ENCODE measurements at places on chromosomes 5 and 9.

GRCh38 chr9:17878810-17879370 is 300.0 kb downstream of the SH3GL2 start:
- peak; percentile 8 for DNase-seq

- DNase-seq = no peak
Measured at GRCh38 chr9:11443631-11444030, 830.8 kb upstream of the PTPRD start.

GRCh38 chr9:8651846-8652215 is 852.3 kb upstream of the DMAC1 start:
- DNase-seq = no peak

DNA sequence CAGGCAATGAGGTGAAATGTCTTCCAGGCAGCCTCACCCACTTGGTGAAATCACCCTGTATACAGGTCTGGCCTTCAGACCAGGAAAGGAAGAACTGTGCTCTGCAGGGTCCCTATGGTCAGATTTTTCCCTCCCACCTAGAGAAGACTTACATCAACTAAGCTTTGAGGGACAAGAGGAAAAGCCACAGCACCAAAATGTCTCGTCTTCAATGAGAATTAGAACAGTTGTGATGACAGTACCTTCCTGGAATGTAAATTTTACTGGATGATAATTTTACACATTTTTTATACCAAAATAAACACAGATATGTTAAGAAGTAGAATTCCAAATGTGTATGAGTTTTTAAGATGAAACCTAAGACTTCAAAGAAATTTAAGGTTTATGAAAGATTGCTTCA is 283.9 kb downstream of the SPOCK1 start:
- no peak for DNase-seq

- DNase-seq = no peak
Measured at GRCh38 chr9:36461323-36461722, 61.3 kb upstream of the RNF38 start.

- DNase-seq = peak; percentile 80
Measured at GRCh38 chr5:75335952-75336614, 937 bp upstream of the HMGCR start.

DNA sequence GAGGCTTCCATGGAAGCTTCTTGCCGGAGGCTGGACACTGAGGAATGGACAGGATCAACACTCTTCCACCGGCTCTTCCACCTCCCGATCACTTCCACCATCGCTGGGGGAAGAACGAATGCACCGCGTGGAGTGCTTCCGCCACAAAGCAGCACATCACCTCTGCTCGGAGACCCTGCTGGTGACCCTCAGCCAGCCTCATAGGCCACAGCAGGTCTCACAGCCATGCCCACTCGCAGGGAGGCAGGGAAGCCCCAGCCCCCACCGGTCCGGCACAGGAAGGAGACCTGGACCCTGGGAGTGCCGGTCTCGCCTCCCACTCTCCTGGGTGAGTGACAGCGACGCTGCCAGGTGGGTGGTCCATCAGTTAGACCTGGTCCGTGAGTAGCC is 4.7 kb downstream of the MRPL36 start:
- no peak for DNase-seq

GRCh38 chr9:126471084-126471624 is 142.6 kb upstream of the LMX1B start:
- no peak for DNase-seq

- no peak for DNase-seq
Measured at GRCh38 chr5:143213231-143213850, 190.1 kb downstream of the NR3C1 start.

GRCh38 chr9:132584601-132585560 is 2.5 kb downstream of the BARHL1 start:
- DNase-seq = no peak

- no peak for DNase-seq
Measured at GRCh38 chr9:129422843-129423192, 198.1 kb downstream of the C9orf50 start.

- no peak for DNase-seq
Measured at GRCh38 chr5:31577438-31577837, 45.3 kb downstream of the C5orf22 start.

DNA sequence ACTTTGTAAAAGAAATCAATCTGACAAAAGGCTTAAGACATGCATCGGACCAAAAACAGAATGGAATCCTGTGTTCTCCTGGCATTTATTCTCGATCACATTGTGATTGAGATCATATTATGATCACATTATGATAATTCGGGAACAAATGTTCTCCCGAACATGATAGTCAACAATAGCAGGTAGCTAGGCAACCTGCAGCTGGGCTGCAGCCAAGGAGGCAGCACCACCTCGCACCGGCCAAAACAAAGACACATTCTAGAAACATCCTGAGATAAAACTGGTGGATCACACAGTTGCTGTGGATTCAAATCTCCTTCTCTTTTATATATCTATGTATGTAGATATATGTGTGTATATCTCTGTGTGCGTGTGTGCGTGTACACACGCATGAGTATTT is 480.6 kb upstream of the CYLC2 start:
- DNase-seq = peak; percentile 33

- no peak for DNase-seq
Measured at GRCh38 chr5:134792286-134792685, 33.7 kb downstream of the DDX46 start.

DNA sequence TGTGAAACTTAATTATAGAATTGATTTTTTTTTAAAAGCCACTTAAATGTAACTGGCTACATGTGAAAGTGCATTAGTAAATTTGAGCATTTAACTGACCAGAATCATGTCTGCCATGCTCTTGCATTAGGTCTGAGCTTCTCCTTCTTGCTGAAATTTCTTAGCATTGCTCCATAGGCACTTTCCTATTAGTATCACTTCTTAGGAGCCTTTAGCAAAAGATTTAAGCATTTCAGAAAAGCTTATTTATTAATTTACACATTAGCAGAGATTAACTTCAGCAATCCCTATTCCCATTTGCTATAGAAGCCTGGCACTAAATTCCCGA is 211.0 kb downstream of the SNX18 start:
- DNase-seq = no peak

DNA sequence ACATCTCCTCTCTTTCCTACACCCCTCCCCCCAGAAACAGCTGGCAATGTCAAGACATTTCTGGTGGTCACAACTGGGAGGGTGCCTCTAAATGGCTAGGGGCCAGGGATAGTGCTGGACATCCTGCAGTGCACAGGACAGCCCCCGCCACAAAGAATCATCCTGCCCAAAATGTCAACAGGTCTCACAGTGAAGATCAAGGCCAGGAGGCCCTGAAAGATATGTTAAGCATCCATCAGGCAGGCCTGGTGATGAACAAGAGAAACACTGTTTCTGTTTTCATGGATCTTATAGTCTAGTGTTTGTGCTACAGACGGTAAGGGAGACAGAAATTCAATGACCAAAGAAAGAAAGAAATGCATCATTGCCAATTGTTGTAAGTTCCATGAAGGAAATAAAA is 45.9 kb downstream of the WWC1 start:
- no peak for DNase-seq

DNA sequence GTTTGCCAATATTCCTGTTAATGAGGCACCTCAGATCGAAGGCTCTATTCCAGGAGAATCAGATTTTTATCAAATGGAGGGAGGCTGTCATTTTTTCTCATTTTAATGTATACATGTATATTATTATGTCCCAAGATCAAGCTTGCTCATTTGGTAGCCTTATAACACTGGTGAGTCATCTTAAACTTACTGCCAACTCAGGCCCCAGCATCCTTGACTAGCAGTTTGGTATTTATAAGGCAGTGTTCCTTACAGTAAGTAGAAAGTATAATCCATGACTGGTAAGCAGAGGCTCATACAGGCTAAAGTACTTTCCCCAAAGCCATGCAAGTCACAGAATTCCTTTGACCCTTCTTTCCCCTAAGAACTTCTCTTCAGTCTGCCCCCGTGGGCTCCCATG is 90.7 kb upstream of the NR3C1 start:
- no peak for DNase-seq

GRCh38 chr9:82124090-82124489 is 135.5 kb downstream of the SPATA31D1 start:
- no peak for DNase-seq

DNA sequence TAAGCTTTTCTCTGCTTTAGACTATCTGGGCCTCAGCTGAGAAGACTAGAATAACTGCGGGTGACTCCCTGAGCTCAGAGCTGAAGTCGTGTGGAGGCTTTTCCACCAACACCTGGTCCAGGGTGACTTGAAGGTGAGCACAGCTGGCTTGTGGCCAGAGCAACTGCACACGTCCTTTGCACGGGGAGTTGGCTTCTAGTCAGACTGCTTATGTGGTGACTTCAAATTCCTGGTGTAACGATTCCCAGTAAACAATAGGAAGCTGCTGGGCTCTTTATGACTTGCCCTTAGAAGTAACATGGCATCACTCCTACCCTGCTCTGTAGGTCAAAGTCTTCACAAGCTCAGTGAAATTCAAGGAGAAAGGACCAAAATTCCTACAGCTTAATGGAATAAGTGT is 800.6 kb upstream of the CDH6 start:
- DNase-seq = no peak

All from NCI-H1092 treated with DMSO at 0.1 percent for 48 hours (cell line).